Forelimb muscle (tissue), 1 donor: ENCODE measurements at places on chromosomes 7 and 10.

DNA sequence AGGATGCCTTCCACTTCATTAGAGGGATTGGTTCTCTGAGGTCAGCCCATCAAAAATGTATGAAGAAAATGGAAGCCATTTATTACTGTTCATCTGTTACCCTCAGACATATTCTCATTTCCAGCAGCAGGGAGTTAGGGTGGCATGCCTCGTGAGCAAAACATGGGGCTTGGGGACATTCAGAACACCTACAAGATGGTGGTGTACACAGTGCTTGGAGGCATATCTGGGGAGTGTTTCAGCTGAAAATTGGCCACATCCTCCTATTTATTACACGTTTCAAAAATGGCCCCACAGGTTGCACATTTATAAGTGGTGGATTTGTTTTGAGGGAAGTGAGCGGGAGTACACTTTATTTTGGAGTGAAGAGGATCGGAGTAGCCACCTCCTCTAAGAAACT is 93.4 kb downstream of the SPAG6 start:
- DNase-seq, result no peak

- no peak for DNase-seq
Measured at GRCh38 chr7:35036361-35037171, 719 bp downstream of the DPY19L1 start.

GRCh38 chr10:128537834-128538330 is 411.7 kb upstream of the MKI67 start:
- DNase-seq, result no peak

- DNase-seq, result no peak
Measured at GRCh38 chr10:33900596-33900995, 566.1 kb upstream of the NRP1 start.

DNA sequence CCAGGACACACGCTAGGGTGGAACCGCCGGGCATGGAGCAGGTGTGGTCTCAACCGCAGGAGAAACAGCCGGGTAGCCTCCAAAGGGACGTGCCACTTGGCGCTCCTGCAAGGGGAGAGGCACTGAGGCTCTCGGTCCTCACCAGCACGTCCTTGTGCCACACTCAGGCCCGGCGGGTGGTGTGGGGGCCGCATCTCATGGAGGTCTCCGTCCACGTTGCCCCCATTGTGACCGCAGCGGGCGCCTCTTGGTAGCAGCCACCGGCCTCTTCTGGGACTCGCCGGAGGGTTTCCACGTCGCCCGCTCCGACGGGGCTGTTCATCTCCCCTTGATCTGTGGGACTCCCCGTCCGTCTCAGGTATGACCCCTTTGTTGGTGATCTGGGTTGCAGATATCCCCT is 49.2 kb upstream of the ELFN1 start:
- DNase-seq, result no peak

GRCh38 chr10:29541422-29542210 is 93.2 kb downstream of the SVIL start:
- no peak for DNase-seq

DNA sequence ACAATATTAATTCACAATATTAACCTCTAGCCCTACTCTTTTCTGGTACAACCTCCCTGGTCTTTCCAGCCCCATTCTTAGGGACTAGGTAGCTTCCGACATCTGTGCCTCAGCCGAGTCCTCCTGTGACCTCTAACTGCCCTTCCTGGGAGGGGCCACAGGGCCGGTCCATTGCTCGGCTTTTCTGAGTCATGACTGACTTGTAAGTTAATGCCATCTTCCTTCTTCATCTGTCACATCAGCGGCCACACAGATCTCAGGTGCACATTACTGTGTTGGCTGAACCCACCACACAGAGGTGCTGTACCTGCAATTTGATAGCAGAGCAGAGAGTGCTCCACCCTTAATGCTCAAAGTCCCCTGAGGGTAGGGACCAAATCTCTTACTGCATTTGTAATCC is 4.1 kb upstream of the CPA4 start:
- DNase-seq, result no peak

DNA sequence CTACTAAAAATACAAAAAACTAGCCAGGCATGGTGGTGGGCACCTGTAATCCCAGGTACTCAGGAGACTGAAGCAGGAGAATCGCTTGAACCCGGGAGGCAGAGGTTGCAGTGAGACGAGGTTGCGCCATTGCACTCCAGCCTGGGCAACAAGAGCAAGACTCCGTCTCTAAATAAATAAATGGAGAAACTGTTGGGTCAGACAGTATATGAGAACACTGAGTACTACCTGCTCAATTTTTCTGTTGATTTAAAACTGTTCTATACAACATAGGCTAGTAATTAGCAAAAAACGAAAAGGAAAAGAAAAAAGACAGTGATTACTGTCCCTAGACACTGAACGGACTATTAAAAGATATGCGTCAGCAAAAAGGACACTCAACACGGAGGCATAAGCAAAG is 26.7 kb downstream of the GFRA1 start:
- DNase-seq, result no peak

- no peak for DNase-seq
Measured at GRCh38 chr10:43000651-43001426, 76.0 kb upstream of the RET start.

GRCh38 chr10:1420661-1421362 is 316.5 kb downstream of the ADARB2 start:
- DNase-seq, result no peak

DNA sequence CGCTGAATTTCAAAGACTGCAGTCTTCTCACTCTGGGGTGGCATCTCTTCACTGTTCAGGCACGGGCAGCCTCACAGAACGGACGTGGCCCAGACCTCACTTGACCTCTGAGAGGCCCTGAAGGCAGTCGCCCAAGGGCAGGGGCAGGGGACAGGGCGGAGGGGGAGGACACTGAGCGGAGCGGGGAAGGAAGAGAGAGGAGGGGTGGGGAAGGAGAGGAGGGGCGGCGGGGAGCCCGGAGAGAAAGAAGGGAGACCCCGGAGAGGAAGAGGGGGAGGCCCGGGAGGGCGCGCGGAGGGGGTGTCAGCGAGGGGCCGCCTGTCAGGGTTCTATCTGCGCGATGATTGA is 58.7 kb upstream of the COMTD1 start:
- DNase-seq, result no peak

GRCh38 chr7:112938863-112939573 is 147.6 kb downstream of the GPR85 start:
- DNase-seq, result no peak

DNA sequence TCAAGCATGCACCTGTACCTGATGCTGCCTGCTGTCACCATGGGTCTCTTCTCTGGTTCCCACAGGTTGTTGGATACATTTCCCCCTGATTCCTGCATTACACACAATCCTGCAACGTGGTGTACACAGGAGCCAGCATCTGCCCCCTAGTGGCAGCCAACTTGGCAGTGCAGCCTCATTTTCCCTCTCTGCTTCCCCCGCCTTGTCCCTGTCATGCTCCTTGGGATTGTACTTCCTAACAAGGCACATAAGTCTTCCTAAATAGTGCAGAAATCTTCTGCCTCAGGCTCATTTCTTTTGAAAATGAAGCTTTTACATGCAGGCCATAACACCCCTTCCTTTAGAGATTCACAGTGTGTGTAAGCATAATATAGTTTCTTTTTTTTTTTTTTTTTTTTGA is 387.5 kb downstream of the CCSER2 start:
- DNase-seq, result no peak

DNA sequence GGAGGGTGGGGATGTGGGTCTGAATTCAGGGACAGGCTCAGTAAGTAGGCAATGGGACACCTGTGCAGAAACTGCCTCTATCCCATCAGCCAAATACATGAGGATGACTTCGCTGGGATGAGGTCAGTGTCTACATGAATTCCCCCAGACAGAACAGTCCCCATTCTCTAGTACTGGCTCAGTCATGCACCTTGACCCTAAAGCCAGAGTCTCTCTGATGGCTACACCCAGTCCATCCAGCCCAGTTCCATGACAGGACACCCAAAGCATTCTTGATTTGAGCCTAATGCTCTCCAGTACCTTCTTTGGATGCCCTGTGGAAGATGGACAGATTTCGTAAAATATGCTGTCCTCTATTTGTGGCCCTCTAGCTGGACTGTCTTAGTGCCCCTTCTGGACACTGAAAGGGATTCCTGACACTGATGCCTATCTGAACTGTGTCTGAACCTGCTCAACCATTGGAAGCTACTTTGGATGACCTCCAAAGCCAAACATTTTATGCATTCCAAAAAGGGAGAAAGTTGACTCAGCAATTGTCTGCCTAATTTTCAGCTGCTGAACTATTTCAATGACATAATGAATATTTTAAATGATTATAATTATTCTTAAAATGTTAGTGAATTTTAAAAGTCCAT is 14.6 kb downstream of the SFRP4 start:
- no peak for DNase-seq

GRCh38 chr10:992467-992866 is 4.2 kb downstream of the GTPBP4 start:
- no peak for DNase-seq

DNA sequence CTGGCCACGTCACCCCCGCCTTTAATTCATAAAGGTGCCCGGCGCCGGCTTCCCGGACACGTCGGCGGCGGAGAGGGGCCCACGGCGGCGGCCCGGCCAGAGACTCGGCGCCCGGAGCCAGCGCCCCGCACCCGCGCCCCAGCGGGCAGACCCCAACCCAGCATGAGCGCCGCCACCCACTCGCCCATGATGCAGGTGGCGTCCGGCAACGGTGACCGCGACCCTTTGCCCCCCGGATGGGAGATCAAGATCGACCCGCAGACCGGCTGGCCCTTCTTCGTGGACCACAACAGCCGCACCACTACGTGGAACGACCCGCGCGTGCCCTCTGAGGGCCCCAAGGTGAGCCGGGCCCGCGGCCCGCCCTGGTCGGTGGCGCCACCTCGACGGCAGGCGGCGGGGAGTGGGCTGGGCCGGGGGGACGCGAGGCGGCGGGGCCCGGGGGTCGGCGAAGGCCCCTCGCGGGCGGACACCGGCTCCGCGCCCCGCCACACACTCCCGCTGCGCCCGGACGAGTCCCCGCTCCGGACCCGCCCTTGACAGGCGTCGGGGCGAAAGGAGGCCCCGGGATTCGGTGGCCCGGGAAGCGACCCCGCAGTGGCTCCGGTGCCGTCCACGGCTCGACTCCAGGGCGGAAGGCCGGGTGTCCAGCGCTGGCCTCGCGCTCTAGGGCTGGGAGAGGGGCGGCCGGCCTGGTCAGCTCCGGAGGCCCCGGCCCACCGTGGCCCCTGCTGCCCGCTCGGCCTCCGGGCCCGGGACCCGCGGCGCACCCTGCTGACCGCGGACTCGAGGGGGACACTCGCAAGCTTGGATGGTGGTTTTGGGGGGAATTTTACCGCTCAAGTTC is 557 bp downstream of the BAG3 start:
- no peak for DNase-seq

- DNase-seq, result no peak
Measured at GRCh38 chr7:136514776-136515175, 353.7 kb upstream of the CHRM2 start.

DNA sequence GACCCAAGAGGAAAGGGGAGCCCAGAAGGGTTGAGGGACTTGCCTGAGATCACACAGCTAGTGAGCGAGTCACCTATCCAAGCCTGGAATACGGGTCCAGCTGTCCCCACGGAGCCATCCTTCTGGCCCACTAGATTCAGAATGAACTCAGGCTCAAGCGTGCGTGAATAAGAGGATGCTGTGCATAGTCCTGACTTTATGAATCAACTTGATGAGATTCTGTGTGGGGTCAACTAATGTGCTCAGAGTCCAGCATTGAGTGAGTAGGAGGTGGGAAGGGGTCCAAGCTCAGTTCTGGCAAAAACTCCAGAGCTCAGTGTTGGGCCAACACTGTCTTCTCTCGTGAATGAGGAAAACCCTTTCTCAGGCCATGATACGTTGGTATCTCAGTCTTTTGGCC is 41.4 kb downstream of the CAMK1D start:
- DNase-seq, result no peak

- DNase-seq, result no peak
Measured at GRCh38 chr7:95861041-95861440, 88.7 kb downstream of the DYNC1I1 start.

- no peak for DNase-seq
Measured at GRCh38 chr7:49866910-49867309, 93.5 kb downstream of the VWC2 start.

- DNase-seq, result no peak
Measured at GRCh38 chr10:97607095-97607636, 17.6 kb downstream of the C10orf62 start.

DNA sequence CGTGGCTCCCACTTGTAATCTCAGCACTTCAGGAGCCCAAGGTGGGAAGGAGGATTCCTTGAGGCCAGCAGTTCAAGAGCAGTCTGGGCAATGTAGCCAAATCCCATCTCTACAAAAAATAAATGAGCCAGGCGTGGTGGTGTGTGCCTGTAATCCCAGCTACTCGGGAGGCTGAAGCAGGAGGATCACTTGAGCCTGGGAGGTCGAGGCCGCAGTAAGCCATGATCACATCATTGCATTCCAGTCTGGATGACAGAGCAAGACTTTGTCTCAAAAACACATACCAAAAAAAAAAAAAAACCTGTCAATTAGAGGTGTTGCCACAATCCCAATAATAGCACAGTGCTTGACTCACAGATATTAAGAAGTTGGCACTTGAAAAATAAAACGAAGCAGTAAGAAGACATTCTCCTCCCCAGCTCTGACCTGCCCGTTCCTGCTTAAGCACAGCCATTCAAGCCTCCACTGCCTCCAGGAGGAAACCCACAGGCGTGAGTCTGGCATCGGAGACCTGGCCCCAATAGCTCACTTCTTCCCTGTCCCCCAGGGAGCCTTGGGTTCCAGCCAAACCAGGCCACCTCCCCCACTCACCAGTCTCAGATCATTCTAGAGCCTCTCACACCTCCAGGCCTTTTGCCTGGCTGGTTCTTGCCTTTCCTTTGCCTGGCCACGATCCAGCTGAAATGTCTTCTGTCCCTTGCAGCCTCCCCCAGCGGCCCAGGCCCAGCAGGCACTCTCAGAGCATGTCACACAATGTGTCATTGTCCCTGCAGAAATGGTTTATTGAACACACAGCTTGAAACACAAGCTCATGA is 45.3 kb upstream of the GTF2I start:
- no peak for DNase-seq

DNA sequence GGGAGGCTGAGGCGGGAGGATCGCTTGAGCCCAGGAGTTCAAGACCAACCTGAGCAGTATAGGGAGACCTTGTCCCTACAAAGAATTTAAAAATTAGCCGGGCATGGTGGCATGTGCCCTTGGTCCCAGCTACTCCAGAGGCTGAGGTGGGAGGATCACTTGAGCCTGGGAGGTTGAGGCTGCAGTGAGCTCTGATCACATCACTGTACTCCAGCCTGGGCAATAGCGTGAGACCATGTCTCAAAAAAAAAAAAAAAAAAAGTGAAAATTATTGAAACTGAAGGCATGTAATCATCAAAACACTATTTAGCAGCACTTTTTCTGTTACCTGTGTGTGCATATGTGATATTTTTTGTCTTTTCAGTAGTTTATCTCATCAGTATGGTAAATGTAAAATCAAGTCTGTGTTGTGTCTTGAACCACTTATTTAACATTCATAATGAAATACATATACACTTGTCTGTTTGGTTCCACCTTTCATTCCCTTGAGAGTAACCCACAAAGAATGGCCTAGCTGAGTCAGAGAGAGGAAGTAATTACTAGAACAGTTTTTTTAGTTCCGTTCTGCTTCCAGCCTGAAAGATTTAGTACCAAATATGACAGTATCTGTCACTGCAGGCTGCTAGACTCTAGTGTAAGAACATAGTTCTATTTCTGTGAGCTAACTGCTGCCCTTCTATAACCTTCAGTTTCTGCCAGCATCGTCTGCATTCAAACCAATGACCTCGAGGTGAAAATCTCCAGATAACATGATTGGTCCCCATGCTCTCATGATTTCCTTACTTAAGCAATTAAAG is 68.6 kb downstream of the MMRN2 start:
- DNase-seq, result no peak

GRCh38 chr7:27251652-27252590 is 9.3 kb downstream of the EVX1 start:
- DNase-seq, result no peak

GRCh38 chr7:101507791-101508252 is 121.3 kb downstream of the MYL10 start:
- no peak for DNase-seq
